CD4-positive, alpha-beta T cell treated with Interleukin-1 beta for 1 hour (primary cell): ENCODE measurements at places on chromosomes 6 and 20.

DNA sequence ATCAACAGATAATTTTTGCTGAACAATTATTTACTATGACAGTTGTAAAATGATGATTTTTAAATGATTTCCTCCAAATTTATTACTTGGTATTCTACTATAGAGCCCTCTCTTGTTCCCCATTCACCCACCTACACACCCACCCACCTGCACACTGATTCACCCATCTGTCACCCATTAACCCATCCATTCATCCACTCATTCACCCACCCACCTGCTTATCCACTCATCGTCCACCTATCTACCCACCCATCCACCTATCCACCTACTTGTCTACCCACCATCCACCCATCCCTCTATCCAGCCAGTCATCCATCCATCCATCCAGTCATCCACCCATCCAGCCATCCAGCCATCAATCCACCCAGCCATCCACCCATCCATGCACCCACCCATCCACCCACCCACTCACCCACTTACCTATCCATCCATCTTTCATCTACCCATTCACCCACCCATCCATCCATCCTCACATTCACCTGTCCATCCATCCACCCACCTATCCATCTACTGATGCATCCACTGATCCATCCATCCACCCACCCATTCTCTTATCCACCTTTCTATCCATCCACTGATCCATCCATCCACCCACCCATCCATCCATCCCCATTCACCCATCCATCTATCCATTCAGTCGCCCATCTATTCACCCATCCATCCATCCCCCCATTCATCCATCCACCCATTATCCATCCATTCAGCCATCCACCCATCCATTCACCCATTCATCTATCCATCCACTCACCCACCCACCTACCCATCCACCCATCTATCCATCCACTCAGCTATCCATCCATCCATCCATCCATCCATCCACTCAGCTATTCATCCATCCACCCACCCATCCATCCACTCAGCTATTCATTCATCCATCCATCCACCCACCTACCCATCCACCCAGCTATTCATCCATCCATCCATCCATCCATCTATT lies 72.0 kb downstream of the SYNJ2 start:
- no peak for DNase-seq

DNA sequence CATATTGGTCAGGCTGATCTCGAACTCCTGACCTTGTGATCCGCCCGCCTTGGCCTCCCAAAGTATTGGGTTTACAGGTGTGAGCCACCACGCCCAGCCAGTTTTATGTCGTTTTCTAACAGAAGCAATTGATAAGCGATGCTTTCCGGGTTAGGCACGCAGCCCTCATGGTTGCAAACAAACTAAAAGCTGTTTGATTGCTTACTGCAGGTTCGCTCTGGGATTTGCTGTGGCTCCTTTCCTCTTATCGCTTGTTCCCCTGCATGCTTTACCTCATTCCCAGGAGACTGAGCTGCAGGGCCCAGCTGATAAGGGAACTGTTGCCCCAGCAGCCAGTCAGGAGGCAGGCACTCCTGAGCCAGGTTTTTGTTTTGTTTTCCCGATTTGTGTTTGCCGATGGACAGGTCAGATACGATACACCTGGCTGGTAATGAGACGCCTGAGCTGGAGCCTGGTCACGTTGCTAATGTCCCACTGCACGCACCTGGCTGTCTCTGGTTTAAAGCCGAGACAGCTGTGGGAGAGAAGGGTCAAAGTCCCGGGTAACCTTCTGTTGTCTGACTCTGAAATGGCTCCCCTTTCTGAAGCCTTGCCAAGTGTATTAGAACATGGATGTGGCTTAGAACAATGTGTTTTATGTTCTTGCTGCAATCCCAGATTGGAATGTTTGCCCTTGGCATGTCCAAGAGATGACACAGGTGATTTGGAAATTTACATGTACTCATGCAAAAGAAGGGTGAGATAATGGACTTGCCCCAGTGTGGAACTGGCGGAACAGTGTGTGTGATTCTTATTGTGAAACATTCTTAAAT lies 19.9 kb downstream of the DSP start:
- DNase-seq, result no peak

DNA sequence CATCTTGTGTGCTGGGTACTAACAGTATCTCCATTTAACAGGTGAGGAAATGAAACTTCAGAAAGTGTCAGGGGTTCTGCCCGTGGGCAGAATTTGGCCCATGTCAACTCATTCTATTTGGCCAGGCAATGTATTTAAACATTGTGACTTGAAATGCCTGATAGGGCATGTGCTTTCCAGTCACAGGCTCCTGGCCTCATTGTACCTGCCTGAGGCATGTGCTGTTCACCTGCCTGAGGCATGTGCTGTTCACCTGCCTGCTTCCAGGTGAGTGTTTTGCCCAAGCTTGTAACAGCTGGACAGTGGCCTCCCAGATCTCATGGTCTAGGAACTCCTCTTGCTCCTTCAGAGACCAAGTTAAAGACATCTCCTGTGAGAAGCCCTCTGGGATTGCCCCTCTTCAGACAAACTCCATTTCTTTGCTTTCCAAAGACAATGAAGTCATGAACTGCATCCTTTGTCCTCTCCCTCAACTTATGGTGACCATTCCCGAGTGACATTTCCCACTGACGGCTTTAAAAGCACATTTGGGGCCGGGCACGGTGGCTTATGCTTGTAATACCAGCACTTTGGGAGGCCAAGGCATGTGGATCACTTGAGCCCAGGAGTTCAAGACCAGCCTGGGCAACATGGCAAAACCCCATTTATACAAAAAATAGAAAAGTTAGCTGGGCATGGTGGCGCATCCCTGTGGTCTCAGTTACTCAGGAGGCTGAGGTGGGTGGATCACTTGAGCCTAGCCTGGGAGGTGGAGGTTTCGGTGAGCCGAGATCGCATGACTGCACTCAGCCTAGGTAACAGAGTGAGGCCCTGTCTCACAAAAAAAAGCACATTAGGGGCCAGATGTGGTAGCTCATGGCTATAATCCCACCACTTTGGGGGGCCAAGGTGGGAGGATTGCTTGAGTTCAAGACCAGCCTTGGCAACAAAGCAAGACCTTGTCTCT lies 48.7 kb downstream of the BCAS4 start:
- DNase-seq, result no peak

DNA sequence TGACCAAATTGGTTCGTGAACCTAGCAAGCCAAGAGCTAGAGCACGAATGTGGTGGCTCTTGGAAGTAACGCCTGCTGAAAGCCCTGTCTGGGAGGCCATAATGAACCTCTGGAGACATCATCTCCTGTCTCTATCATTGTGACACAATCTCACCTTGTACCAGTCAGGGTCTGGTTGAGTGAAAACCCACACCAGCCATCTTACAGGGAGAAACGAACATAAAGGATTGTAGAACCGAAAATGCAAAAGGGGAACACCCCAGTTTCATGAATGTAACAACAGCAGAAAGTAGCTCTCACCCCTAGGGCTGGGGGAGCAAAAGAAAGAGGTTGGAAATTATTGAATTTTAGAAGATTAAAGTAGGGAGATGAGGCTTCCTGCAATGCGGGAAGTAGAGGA lies 50.9 kb upstream of the TAB2 start:
- peak; percentile 9 for DNase-seq

DNA sequence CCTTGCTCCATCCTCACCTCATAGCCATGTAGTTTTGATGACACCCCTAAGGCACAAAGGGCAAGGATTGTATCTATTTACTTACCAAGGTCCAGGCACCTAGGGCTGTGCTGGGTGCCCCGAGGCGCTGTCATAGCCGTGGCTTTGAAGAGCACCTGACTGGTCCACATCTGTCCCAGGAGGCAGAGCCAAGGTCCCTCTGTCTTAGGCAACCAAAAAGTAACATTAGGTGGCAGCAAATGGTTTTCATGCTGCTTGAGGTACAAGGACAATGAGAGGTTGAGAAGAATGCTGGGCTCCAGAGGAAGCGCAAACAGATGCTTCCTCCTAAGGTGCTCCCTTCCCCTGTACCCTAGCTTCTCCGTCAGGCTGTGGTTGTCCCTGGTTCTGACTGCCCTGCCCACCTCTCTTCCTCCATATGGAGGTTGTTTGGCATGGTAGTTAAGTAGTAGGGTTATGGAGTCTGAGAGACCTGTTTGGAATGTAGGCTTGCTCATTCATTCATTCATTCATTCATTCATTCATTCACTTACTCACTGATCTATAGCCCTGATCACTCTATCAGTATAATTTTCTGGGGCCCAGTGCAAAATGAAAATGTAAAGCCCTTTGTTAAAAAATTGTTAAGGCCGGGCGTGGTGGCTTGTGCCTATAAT lies 3.0 kb upstream of the UQCC2 start:
- no peak for DNase-seq

GRCh38 chr6:35181933-35182612 lies 31.7 kb upstream of the SCUBE3 start:
- DNase-seq, result no peak

GRCh38 chr20:50786703-50787102 lies 8.2 kb upstream of the BCAS4 start:
- no peak for DNase-seq
